T-helper 2 cell treated with Interferon-gamma antibody and Interleukin-4, amounts not matched to agents 5 μg/mL and 100 μg/mL, for 36 hours (primary cell): ENCODE measurements at places on chromosomes 7 and 10.

- no peak for DNase-seq
These were observed 26.8 kb downstream of the PROSER2 start for GRCh38 chr10:11849911-11850310.

DNA sequence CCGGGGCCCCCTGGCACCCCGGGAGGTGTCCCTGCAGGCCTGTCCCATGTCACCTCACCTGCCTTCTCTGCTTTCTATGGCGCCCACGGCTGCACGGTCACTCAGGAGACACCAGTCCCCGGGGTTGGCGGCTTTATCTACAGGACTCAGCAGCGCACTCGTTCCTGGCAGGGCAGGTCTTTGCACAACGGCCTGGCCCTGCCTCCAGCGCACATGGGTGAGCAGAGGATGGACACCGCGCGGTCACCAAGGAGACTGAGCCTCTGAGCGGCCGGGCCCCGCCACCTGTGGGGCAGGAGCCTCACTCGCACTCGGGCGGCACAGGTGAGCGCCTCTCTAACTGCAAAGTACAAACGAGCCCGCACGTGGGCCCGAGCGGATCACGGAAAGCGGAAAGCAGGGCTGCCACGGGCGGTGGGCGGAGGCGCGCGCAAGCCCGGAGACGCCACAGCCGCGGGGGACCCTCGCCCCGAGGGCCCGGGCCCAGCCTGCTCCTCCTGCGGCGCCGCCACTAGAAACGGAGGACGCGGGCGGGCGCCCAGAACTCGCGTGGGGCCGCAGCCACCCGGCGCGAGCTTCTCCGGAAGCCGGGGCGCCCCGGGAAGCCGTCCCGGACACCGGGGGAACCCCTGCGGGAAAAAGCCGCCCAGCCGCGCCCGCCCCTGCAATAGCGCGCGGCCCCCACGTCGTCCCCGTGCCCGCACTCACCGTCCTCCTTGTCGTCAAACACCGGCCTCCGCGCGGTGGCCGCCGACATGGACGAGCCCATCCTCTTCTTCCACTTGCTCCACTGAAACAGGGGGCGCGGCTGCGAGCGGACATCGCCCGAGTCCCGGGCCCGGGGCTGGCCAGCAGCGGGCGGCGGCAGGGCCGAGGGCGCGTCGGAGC, 642 bp downstream of the STK32C start:
- no peak for DNase-seq

- no peak for DNase-seq
These were observed 120.5 kb downstream of the GALNT11 start for GRCh38 chr7:152145853-152146466.

GRCh38 chr10:104233817-104234216, 1.7 kb upstream of the CFAP43 start:
- DNase-seq, result no peak

- DNase-seq, result no peak
These were observed 41.6 kb upstream of the AQP1 start for GRCh38 chr7:30869794-30870611.

- DNase-seq, result peak; percentile 29
These were observed 1.5 kb downstream of the GIMAP8 start for GRCh38 chr7:150451833-150452461.

DNA sequence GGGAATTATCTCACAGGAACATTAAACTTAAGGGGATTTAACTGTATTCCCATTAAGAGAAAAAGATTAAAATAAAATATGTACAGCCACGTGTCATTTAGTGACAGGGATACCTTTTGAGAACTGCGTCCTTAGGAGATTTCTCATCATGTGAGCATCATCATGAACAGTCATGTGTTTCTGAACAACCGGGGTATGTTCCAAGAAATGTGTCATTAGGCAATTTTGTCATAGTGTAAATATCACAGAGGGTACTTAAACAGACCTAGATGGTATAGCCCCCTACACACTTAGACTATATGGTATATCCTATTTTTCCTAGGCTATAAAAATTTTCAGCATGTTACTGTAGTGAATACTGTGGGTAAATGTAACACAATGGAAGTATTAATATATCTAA, 840.3 kb downstream of the CNTNAP2 start:
- DNase-seq, result no peak

DNA sequence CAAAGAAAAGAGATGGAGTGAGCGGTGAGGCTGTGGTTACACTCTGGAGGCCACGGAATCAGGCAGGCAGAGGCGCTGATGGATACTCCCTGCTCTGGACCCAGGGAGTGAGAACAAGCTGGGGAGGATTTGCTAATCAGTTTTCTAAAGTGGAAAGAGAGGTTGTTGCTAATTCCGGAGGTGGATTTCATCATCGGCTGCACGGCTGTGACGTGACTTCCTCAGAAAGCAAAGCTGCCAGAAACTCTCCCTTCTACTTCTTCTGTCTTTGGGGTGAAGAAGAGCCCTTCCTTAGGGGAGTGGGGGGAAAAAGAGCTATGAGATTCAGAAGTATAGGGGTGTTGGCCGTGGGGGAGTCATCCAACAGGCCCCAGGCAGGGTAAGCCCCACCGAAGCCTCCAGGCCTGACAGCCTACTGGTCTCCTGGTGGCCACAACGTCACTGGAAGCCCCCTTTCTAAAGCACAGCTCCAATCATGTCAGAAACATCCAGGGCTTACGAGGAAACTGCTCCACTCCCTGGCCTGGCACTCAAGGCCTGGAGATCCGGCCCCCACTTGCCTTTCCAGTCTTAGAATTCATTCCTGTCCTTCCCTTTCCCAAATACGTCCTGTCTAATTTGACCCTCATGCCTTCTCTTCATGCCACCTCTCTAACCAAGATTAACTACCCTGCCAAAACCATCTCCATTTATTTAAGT, 114.5 kb downstream of the HIP1 start:
- DNase-seq, result no peak

- DNase-seq, result peak; percentile 93
These were observed 55.8 kb downstream of the RBM17 start for GRCh38 chr10:6144406-6145165.

DNA sequence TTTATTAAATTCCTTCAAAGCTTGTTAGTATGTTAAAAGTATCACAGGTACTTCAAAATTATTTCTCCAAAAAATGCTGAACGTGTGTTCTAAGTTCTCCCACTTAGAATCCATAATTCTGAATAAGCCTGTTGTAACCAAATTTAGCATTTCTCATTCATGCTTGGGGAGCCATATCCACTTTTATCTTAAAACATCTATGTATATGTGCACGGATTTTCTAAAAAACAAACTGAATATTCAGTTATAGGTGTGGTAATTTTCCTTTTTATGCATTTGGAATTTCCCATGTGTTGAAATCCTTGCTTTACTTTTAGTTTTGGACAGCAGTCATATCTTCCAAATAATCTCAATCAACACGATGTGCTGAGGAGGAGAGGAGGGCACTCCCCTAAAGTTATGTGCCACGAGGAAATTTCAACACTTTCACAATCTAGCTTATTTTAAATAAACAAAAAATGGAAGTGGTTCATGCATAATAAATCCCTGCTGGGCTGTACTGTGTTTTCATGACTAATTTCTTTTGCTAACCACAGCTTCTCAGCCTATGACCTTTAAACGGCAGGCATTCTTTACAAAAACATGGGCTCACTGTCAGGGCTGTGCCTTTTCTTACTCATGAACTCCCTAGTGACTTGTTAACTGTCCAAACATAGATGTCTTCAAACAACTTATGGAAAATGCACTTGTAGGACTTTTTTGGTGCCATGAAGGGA, 380.3 kb upstream of the SEMA3C start:
- DNase-seq, result no peak

GRCh38 chr7:378041-378420, 88.1 kb downstream of the FOXL3 start:
- DNase-seq, result no peak

- DNase-seq, result no peak
These were observed 79.1 kb downstream of the CCSER2 start for GRCh38 chr10:84407388-84408049.

- DNase-seq, result no peak
These were observed 333.1 kb downstream of the DNAJB6 start for GRCh38 chr7:157669768-157670351.

DNA sequence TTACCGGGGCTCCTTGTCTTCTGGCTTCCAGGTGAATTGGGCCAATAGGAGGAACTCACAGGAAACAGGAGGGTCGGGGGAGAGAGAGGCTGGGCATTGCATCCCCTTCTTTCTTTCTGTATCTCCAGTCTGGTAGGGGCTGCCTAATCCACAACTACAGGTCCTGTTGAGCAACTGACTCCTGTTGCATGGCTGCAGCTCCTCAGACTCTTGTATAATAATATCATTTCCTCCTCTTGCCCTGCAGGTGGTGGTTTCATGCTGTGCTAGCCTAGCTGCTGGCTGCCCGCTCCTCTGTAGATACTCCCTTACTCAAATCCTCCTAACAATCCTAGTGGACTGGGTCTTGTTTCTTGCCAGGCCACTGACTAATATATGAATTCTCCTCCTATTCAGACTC, 276.5 kb upstream of the SMIM30 start:
- DNase-seq, result no peak

GRCh38 chr10:122419016-122419415, 35.4 kb upstream of the ARMS2 start:
- no peak for DNase-seq

DNA sequence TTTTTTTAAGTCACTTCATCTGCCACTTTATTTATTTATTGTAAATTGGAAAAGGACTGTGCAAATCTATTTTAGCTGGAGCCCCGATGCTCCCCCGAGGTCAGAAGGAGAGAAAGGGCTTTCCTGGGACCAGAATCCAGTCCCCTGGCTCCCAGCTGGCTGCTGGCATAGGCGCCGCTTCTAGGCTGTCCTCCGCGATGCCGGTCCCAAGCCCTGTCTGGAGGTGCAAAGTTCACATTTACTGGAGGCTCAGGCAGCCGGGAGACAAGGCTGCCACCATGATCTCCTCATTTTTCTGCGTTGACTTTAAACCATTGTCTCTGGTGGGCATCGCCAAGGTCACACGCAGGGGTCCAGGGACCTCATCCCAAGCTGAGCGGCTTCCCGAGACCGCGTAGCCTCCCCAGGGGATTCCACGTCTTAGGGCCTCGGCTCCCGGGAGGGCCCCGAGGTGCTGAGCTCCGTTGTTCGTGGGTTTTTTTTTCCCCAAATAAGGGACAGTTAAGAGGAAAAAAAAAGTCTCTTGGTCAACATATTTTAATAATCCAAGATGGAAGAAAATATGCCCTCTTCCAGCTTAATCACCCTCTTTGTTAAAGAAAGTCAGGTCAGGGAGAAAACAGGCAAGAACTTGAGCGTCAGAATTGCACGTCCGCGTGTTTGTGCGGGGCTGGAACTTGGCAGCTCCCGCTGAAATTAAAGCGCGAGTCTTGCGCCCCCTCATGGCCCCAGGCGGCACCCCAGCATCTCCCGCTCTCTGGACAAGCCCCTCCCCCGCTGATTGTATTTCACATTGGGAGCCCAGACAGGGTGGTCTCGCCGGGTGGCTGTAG, 11.9 kb downstream of the RGR start:
- DNase-seq, result peak; percentile 27

GRCh38 chr7:139602143-139602722, 78.7 kb downstream of the CLEC2L start:
- no peak for DNase-seq

GRCh38 chr10:6674291-6674690, 94.2 kb upstream of the PRKCQ start:
- no peak for DNase-seq

DNA sequence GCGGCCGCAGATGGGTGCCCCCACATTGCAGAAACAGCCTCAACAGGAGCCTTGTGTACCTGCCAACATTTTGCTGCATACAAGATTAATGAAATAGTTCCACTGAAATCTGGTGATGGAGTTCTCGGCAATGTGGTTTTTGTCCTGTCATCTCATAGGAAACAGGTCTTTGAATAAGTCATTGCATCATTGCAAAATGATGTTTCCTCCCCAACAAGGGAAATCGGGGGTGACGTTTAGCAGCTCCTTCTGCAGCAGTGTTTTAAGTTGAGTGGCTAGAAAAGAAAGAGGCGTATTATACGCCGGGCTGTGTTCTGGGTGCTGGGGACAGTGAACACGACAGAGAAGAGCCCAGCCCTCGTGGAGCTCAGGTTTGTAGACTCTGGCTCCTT, 177.0 kb downstream of the PRKAG2 start:
- no peak for DNase-seq

DNA sequence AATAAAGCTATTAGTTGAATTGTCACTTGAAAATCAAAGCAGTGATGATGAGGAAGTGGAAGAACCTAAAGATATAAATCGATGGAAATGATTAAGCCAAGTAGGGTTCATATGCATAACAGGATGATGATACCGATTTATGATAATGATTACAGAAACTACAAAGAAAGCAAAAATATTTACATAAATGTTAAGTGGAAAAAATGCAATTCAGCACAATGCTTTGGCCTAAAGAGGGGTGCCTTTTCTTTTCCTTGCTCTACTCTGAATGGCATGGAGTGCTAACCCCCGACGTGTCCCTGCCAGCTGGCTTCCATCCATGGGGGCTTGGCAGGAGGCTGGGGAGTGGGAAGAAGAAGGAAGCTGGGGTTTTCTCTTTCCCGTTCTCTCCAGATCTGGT, 240.3 kb downstream of the GATA3 start:
- DNase-seq, result no peak

DNA sequence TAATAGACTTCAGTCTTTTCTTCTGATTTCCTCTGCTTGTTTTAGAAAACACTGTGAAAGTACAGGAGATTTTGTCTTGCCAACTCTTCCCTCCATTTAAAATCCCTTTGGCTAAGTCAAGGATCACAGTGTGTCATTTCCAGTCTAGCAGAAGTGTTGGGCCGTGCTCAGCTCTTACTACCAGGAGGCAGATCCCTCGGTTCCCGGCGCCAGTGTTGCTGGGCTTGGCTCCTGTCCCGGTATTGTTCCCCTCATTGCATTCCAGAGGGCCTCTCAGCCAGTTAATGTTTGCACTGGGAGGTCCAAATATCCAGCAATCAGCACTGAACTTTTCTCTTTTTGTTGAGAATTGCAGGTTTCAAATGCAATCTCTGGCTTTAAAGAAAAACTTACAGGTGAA, 612.1 kb upstream of the MGMT start:
- no peak for DNase-seq

DNA sequence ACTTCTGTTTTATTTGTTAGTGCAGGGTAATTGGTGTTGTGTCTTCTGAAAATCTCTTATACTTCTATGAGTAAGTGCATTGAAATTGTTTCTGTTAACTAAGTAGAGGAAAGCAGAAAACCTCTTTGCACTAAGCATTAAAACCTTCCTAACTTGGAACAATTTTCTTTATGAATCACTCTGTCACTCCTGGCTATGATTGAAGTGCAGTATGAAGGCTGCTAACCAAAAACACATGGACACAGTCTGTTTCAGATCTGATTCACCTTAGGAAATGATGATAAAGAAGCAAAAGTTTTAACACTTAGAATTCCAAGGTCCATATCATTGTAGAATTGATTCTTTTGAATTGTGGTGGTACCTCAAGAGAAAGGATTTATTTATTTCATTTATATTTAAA, 41.9 kb downstream of the MET start:
- no peak for DNase-seq

GRCh38 chr10:63719226-63719856, 198.1 kb downstream of the REEP3 start:
- DNase-seq, result no peak
